ENCODE measurements at places on chromosomes 6 and 20. TPM values are rescaled to one million over a fixed set of nuclear protein-coding genes. Genes with fewer than 3 reads are reported as not detected.

DNA sequence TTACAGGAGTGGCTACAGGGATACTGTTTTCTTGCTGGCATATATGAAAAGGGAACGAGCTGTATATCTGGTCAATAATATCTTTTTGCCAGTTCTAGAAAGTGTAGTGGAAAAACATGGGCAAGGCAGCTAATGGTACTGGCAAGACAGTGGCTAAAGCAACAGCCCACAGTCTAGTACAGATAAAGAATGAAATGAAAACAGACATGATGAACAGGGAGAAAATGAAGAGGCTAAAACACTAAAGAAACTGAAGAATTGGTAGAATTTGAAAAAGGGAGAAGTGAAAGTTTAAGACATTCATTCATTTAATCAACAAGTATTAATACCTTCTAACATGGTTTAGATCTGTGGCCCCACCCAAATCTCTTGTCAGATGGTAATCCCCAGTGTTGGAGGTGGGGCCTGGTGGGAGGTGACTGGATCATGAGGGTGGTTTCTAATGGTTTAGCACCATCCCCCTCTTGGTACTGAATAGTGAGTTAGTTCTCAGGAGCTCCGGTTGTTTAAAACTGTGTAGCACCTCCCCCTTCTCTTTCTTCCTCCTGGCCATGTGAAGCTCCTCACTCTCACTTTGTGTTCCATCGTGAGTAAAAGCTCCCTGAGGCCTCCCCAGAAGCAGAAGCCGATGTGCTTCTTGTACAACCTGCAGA, 18.1 kb downstream of the FAM184A start:
- no peak for DNase-seq

The ABHD16B gene
- not detected for total RNA-seq

DNA sequence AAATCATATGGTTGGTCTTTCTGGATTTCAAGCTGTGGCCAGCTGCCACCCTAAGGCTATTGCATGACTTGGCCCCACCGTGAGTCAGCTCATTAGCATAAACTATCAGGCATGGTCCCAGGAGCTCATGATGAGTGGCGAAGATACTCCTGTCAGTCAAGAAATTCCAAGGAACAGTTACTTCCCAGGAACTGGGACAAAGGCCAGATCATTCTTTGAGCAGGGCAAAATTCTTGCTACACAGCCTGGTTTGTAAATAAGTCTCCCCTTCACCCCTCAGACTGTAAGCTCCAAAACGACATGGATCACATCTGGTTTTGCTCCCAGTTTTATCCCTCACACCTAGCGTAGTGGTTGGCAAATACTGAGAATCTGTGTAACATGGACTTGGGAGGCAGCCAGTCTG, 33.0 kb upstream of the KIAA1586 start:
- no peak for DNase-seq

DNA sequence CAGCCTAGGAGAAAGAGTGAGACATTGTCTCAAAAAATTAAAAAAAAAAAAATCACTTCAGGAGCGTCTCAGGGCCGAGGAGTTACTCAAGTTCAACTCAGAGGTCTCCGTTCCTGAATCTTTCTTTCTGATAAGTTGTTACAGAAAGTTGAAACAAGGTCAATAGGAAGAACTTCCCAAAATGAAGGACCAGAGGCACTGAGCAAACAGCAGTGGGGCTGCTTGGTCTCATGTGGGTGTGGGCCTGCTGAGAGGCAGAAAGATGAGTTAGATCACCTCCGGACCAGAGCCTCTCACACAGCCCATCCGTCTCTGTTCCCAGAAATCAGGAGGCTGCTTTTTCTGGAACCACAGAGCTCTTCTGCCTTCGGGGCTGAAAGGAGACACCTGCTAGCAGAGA, 12.4 kb downstream of the MDGA1 start:
- no peak for DNase-seq

DNA sequence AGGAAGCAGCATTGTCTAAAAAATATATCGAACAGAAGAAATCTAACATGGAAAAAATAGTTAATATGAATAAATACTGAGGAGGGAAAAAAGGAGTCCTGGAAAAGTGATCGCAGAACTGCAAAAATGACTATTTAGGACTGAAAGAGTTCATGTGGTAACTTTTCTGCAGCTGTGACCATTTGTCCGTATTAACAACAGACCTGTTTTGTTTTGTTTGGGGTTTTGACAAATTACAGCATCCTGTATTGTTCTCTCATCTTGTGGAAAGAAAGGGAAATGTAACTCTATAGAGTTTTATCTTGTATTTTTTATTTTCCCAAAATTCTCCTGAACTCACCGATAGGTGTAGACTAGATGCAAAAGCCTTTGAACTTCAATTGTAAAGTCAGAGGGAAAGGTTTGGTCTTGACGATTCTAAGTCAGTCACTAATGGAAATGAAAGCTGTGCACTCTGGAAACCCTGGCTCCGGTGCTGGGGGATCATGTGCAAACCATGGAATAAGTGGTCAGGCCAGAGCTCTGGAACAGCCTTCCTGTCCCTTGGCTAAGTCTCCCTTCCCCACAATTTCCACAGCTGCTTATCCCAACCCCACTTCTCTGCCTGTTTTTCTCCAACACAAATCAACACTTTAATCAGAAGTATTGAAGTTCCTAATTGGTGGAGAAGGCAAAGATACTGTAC, 51.2 kb upstream of the MARCKS start:
- no peak for DNase-seq

- no peak for DNase-seq
Observed at GRCh38 chr6:111711984-111712752, 106.5 kb upstream of the TRAF3IP2 start.

DNA sequence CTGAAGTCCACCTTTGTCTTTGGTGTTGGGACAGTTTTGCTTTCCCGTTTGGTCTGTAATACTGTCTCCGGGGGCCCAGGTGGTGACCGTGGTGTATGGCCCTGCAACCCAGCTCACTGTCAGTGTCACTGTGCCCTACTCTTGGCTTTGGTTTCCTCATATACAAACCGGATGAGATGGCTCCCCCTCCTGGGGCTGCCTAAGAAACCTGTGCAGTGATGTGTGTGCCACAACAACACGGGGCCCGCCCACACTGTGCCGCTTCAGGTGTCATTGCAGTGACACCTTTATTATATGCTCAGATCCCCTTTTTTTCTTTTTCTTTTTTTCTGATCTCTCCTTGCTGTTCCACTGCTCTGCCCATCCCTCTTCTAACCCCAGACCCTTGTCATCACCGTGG, 73.9 kb downstream of the RAMACL start:
- no peak for DNase-seq

The KIF6 gene
- total RNA-seq, result 0.26 TPM

DNA sequence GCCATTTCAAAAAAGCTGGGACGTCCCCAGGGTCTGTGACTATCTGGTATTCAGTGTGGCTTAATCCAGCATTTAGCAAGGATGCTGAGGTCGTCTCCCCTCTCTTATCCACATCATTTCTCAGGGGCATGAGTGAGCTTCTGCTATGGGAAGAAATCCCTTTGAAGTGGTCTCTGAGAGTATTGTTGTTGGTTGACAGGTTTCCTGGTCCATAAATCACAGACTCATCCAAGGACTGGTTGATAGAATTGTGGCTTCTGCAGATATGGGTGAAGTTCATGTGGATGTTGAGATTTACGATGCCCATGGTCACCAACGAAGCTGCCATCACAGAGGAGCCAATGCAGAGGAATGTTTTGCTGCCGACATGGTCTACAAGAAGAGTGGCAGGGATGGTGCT, 24.0 kb downstream of the SLC2A12 start:
- DNase-seq, result no peak

DNA sequence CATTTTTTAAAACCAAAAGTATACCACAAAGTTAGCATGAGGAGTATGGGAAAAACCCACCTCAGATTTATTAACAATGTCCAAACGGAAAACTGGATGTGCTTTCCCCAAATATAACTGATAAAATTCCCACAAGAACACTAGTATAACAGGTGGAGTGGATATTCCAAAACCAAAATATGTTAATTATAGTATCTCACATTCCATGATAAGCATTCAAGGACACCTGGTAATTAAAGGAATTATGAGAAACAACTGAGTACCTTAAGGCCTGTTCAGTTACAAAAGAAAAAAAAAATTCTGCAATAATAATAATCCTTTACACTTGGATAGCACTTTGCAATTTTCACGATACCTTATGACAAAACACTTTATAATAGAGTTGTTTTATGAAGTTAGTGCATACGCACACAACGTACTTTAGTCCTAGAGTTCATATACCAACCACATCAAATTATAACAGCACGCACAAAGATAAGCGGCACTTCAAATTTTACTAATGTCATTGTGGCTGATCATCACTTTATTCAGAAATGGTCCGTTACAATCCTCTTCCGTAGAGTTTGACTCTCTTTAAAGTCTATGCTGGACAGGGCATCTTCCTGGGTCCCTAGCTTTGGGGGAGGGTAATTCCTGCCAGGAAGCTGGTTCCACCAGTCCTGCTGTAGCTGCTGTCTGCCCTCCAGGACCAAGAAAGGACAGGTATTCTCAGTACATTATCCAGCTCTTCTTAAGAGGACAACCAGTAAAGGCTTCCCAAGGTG, 1.7 kb downstream of the CDK19 start:
- no peak for DNase-seq

The BPIFB2 gene
- total RNA-seq, result not detected

DNA sequence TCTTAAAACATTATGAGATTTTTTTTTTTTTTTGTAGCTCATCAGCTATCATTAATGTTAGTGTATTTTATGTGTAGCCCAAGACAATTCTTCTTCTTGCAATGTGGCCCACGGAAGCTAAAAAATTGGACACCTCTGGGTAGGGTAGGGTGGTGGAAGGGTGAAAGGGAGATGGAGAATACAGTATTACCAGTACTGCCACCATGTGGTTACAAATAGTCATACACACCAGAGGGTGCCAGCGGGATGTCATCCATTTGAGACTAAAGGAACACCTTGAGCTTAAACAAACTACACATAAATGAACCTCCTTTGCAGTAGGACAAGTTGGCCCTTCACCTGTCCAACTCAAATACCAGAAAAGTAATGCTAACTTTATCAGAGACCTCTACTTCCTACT, 601.9 kb downstream of the HTR1B start:
- DNase-seq, result no peak

The GCNT2 gene
- total RNA-seq, result 3.0 TPM

DNA sequence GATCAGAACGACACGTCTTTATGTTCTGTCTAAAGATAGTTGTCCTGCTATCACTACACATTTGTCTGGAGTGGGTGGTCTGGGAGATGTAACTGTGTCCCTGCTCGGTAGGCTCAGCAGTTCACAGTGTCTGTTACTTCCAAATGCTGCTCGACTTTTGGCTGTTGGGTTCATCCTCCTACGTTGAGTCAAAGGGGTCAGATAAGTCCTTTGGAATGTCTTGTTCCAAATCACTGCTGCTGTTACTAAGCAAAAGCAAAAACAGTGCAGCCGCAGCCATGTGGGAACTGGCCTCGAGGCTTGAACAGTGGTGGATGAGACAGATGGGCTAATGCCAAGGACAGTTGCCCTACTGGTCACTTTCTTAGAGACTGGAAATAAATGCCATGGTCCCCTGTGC, 272.2 kb upstream of the MAP3K7 start:
- no peak for DNase-seq

GRCh38 chr6:129492260-129492659, 217.7 kb downstream of the ARHGAP18 start:
- DNase-seq, result no peak

The CDH22 gene
- 0.35 TPM for total RNA-seq

DNA sequence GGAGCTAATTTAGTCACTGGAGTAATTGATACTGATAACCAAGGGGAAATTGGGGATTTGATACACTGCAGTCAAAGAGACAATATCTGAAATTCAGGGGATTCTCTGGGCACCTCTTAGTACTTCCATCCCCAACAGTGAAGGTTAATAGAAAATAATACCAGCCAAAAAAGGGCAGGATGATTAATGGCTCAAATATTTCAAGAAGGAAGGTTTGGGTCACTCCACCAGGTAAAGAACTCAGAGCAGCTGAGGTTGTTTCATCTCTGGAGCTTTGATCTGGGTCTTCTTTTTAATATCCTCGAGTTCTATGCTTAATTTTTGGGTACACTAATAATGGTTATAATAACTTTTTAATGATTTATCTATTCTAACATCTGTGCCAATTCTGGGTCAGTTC, 70.8 kb downstream of the CDKAL1 start:
- no peak for DNase-seq

DNA sequence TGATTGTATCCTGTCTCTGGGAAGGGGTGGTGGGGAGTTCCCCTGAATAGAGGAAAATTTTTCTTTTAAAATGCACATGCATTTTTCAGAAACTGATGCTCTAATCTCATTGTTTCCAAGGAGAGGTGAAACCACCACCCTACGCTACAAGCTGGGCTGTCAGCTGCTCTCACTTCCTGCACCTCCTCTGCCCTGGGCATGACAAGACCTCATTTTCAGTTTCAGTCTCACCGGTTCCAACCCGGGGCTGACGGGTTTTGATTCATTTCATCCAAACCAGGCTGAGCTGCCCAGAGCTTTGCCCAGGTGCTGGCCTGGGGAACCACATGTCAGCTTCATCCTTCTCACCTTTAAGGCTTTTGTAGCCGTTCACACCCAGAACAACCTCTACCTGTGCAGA, 99.7 kb downstream of the EYA2 start:
- no peak for DNase-seq

The OR11A1 gene
- total RNA-seq, result not detected

- no peak for DNase-seq
Observed at GRCh38 chr6:100880149-100880852, 828 bp downstream of the ASCC3 start.

GRCh38 chr6:129617986-129618385, 92.0 kb downstream of the ARHGAP18 start:
- no peak for DNase-seq

The OR2B2 gene
- total RNA-seq, result not detected

- no peak for DNase-seq
Observed at GRCh38 chr6:145067430-145067829, 667.9 kb downstream of the EPM2A start.

GRCh38 chr20:24948939-24949679, at the start of gene CST7:
TSS of gene CST7 (plus strand) at chr20:24949269. CDS start at chr20:24949506, 237 bp downstream.
- peak; percentile 88 for DNase-seq

GRCh38 chr6:125114248-125114858, 39.2 kb upstream of the TPD52L1 start:
- no peak for DNase-seq

DNA sequence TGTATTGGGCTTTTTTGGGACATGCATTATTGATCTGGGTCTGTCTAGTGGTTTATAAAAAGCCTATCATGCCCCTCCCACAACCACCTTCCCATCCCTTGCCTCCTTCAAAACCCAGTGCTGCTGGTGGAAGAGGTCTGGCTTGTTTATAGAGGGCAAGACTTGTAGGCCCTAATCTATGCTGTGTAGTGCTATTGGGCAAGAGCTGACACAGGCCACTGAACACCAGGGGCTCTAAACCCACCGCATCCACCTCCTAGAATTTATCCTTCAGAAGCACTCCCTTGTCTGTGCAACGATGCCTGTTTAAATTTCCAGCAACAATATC, 30.9 kb downstream of the SULF2 start:
- DNase-seq, result no peak

All from mesenteric fat pad (tissue), 1 donor.